ENCODE measurements at places on chromosomes 6 and 20.

DNA sequence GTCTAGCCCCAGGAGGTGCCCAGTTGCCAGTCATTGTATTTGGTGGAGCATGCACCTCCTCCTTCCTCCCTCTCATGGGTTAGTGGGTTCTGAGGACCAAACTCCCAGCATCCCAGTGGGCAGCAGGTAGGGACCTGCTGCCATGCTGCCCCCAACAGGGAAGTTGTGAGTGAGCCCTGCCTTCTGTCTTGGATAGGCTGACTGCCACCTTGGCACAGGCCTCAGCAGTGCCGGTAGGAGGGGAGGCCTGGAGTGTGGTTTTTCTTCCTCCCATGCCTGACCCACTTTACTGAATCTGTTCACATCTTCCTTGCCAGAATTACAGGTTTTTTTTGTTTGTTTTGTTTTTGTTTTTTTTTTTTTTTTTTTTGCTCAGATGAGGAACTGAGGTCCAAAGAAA lies 24.5 kb downstream of the PLCG1 start:
- DNase-seq, result no peak

DNA sequence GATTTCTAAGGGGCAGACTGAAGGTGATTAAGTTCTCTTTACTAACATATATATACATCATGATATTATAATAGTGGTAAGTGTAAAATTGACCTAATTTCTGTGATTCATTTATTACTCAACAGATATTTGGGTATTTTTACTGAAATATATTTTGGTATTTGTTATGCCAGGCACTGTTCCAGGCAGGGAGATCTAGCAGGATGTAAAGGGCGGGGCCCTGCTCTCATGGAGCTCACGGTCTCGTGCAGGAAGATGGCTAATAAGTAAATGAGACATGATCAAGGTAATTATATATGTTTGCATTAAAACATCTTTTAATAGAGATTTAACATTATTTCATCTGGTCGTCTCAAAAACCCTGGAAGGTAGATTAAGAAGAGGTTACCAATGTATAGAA lies 27.7 kb downstream of the FAM50B start:
- DNase-seq, result no peak

DNA sequence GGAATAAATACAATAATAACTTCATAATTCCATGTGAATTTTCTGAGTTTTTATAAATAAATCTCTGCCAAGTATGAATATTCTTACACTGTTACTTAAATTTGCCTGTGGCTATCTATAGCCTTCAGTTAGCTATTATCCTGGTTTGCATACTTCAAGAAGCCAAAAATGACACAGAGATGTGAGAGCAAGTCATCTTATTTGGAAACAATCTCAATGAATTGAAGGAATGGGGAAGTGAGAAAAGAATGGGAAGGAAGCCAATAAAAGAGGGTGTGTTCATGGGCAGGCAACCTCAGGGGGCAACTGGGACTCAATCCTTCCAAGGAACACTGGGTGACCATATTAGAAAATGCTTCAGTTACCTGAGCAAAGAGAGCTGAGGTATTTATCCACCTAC lies 9.9 kb downstream of the HAO1 start:
- DNase-seq, result no peak

GRCh38 chr6:34924831-34925625 lies 36.0 kb downstream of the ANKS1A start:
- DNase-seq, result no peak

- DNase-seq, result no peak
Observed at GRCh38 chr6:138378463-138378862, 758 bp downstream of the SMIM28 start.

- DNase-seq, result no peak
Observed at GRCh38 chr6:165841153-165841558, 178.1 kb upstream of the PDE10A start.

DNA sequence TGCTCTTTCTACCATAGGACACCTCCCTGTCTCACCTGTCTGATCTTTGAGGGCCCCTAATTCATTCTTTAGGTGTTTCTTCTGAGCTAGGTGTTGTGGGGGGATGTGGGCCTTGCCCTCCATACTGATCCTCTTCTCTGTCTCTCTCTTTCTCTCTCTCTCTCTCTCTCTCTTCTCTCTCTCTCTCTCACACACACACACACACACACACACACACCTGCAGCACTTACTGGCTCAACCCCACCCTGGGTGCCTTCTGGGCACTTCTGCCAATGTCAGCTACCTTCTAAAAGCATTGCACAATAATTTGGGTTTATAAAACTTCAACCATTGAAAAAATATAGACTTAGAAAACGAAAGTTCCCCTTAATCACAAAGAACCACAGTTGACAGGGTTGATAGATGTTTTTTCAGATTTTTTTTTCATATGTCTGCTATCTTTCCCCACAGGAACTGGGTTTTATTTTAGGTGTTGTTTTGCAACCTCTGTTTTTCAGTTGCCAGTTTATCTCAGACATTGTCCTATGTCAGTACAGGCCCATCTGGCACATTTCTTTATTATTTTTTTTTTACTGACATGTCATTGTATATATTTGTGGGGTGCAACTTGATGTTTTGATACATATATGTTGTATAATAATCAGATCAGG lies 28.1 kb downstream of the PKIG start:
- no peak for DNase-seq

- no peak for DNase-seq
Observed at GRCh38 chr6:123074616-123075015, 78.6 kb downstream of the CLVS2 start.

GRCh38 chr6:159769470-159769869 lies 7.6 kb downstream of the ACAT2 start:
- DNase-seq, result no peak

DNA sequence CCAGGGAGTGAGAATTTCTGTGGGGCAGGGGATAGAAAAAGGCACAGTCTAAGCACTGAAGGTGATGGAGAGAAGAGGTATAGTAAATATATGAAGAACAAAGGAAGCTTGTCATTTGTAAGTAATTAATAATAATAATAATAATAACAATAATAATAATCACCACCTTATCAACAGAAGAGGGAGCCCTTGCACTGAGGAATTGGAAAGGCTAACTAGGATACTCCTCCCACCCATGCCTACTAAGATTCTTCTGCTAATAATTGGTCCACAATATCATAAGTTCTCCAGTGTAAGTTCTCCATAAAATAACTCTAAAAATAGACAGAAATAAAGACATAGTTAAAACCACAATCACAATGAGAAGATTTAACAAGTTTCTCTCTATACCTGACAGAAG lies 912 bp upstream of the OR12D3 start:
- no peak for DNase-seq

- no peak for DNase-seq
Observed at GRCh38 chr6:139942331-139942730, 567.9 kb upstream of the CITED2 start.
